ENCODE measurements at places on chromosomes 2 and 18.

DNA sequence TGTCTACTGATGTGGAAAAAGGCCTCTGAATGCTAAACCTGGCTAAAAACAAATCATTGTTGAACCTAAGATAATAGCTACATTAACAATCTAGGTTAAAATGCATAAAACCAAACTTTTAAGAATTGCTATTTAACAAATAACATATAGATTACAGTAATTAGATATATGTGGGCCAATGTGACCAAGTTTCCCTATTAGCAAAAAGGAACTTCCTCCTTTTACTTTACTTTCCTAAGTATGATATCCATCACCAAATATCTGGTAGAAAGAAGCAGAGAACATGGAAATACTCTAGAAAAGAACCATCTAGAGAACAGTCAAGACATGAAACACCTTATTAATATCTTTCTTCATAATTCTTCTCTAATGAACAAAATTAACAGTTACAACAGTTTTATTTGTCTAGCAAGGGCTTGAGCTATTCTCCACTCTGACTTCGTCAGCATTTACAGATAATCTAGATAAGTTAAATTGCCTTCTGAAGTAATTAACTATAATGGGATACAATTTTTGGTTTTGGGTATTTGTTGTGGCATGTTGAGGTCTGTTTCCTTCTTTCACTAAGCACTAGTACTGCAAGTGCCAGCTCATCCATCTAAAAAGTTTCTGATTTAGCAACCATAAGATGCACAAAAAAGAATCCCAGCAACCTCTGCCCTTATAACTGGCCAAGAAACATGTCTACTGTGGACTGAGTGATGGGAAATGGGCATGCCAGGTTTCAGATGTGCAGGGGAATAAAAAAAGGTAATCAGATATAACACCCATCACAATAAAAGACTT is 53.3 kb downstream of the MEMO1 start:
- no peak for DNase-seq

- DNase-seq = no peak
Observed at GRCh38 chr2:120892271-120892966, 156.8 kb downstream of the GLI2 start.

DNA sequence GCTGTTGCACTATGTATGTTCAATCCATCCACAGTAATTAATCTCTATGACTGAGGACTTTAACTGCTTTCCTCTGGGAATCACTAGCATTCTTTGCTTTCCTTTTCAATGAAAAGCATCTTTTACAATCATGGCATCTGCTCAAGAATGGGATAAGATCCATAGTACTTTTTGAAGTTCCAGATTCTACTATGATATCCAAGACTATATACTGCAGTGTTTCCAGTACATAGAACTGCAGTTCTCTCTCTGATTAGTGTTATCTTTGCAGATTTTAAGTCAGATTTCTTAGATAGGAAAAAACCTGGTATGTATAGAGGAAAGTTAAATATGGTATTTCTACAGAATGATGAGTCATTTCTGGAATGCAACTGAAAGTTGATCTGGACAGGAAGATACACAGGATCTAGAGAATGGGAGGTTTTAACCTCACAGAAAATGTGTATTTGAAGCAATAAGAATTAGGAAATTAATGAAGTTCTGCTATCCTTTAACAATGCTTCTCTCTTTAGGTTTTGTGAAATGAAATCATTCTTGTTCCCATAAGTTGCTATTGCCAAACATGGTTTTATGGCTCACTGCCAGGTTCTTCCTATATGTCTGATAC is 670.7 kb downstream of the ERBB4 start:
- DNase-seq = no peak

DNA sequence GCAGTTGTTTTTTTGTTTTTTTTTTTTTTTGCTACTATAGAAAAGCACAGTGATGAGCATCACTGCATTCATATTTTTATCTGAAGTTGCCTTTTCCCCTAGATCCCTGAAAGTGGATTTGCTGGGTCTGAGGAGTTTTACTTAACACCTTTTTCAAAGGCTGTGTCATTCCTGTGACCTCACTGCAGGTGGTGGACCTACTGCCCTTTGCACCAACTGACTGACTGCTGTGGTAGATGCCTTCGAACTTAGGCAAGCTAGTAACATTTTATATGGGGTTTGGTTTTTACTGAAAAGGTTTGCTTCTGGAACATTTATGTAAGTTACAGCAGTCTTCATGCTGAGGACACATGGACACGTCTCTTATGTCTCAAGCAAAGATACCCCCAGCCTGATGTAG is 36.2 kb downstream of the SPTBN1 start:
- no peak for DNase-seq

GRCh38 chr2:121321476-121321875 is 36.5 kb upstream of the TFCP2L1 start:
- no peak for DNase-seq

- no peak for DNase-seq
Observed at GRCh38 chr2:161152302-161152701, 7.9 kb upstream of the TANK start.

- no peak for DNase-seq
Observed at GRCh38 chr2:95079199-95079683, 42.4 kb downstream of the MRPS5 start.

- DNase-seq = no peak
Observed at GRCh38 chr2:20976527-20976926, 67.3 kb downstream of the APOB start.

DNA sequence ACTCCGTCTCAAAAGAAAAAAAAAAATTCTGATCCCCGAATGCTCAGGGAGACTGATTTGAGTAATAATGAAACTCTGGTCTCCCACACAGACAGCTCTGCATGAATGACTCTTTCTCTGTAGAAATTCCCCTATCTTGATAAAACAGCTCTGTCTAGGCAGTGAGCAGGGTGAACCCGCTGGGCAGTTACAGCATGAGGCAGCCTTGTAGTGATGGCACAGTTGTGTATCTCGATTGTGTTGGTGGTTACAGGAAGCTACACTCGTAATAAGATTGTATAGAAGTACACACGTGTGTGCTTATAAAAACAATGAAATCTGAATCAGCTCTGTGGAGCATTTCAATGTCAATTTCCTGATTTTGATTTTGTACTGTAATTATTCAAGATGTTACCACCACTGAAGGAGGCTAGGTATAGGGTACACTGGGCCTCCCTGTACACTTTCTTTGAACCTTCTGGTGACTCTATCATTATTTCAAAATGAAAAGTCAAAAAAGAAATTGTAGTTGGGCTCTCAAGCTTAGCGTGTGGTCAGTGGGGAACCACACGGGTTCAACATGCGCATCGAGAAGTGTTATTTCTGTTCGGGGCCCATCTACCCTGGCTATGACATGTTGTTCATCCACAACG is 34.9 kb upstream of the ATP8B1 start:
- peak; percentile 7 for DNase-seq

GRCh38 chr18:24985586-24985985 is 366.4 kb downstream of the ZNF521 start:
- no peak for DNase-seq

GRCh38 chr2:65807942-65808341 is 375.5 kb upstream of the SPRED2 start:
- DNase-seq = no peak

DNA sequence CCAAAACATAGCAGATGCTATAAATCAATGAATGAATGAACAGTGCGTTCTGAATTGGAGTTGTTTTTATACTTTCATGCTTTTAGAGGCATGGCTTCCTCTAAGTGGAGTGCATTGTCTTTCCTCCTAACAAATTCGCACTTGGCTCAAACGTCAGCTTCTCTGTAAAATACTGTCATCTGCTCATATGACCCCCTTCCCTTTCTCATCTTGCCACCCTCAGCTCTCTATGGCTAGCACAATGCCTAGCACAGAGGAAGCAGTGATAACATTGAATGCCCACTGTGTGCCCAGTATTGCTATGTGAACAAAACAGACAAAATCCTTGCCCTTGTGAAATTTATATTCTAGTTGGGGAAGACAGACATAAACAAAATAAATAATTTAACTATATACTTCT is 258.8 kb downstream of the MREG start:
- DNase-seq = no peak

- no peak for DNase-seq
Observed at GRCh38 chr2:119678021-119678656, 862 bp upstream of the TMEM177 start.

DNA sequence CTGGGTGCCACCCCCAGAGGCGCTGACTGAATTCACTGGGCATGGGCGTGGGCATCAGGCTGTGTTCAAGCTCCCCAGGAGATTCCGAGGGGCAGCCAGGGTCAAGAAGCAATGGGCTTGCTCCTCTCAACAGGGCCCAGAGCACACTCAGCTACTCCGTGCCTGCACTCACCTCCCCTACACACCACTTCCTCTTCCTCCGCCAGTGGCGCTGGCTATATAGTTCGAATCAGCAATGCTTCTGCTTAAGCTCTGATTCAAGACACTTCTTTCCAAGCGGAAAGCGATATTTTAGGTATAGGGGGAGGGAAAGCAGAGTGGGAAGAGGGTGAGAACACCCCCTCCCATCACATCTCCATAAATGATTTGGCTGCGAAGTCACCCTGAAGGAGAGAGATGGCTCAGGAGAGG is 42.1 kb downstream of the CRACDL start:
- no peak for DNase-seq

- no peak for DNase-seq
Observed at GRCh38 chr18:56747032-56747658, 96.0 kb downstream of the WDR7 start.

DNA sequence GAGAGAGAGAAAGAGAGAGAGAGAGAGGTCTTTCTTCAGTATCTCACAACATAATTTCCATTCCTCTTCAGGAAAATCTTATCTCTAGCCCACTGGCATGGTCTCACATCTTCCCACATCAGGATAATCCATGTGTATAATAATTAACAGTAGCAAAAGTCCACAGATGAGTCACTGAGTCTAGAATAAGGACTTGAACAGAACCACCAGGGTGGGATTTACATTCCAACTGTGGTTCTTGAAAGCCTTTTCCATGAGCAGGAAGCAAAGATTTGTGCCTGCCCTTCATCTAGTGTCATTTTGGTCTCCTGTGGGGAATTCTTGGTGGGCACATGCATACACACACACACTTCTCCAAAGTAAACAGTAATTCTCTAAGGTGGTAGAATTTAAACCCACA is 107.1 kb upstream of the TCF4 start:
- no peak for DNase-seq

- DNase-seq = no peak
Observed at GRCh38 chr2:111164078-111164477, 43.4 kb downstream of the BCL2L11 start.

GRCh38 chr18:46346213-46346612 is 242.0 kb downstream of the HAUS1 start:
- no peak for DNase-seq

DNA sequence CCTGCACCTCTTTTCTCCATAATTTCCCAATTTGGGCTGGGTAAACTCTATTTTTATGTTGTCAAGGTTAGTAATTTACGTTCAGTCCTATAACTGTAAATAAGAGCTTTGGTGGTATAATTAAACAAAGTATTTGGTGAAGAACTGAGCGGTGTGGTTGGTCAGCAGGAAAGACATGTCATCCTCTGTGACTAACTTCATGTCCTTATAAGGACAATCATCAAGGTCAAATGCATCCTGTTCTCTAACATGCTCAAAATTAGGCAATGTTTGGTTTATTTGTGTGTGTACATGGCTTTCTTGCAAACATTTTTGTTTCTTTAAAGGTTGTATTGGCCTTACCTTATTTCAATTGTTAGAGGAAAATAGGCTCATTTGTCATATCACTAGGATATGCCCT is 121.5 kb upstream of the NABP1 start:
- DNase-seq = no peak

GRCh38 chr2:219525533-219526232 is 11.4 kb downstream of the ASIC4 start:
- no peak for DNase-seq

DNA sequence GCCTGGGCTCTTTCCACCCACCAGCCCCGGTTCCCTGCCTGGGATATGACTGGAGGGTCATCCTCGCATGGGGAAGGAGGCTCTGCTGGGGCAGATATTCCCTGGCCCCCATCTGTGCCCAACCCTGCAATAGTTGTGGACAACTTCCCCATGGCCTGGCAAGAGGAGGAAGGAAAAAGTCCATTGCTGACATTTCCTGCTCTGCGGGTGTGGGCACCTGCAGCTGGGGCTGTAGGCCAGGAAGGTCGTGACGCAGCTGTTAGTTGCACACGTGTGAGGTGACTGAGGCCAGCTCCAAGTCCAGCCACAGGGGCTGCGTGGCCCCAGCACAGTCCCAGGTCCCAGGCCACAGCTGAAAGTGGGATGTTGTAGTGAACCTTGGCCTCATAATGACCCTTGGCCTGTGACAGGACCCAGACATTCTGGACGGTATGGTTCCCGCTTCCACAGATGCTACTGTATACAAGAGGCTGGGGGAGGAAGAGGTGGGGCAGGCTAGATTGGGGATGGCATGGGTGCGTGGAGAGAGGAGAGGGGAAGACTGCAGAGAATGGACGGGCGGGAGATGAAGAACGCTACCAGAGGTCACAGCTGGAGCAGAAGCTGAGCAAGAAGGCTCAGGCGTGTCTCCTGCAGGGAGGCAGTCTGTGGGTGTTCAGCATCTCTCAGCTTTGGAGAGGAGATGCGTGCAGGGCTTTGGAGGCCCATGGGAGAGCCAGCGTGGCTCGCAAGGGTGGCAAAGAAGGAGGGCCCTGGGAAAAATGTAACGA is 22.1 kb downstream of the OTOF start:
- DNase-seq = no peak

- no peak for DNase-seq
Observed at GRCh38 chr2:30235008-30235655, 3.8 kb downstream of the LBH start.

- no peak for DNase-seq
Observed at GRCh38 chr18:74065366-74065765, 82.3 kb downstream of the FBXO15 start.

DNA sequence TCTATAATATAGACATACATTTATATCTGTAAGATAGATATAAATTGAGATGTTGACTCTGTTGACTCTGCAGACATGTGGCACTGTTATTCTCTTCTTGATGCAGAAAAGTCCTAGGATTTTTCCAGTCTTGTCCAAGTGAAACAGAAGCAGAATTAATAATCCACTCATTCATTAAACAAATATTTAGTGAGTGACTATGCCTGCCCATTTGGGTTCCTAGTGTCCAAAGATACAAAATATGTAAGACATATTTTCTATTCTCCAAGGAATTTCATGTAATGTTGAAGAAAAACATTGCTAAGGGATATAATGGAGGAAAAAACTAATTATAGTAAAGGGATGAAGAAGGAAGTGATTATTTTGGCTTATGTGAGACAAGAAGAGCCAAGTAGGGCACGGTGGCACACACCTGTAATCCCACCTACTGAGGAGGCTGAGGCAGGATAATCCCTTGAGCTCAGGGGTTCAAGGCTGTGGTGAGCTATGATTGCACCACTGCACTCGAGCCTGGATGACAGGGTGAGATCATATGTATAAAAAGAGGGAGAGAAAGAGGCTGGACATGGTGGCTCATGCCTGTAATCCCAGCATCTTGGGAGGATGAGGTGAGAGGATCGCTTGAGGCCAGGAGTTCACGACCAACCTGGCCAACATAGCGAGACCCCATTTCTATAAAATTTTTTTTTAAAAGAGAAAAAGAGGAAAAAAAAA is 19.9 kb upstream of the PLEKHH2 start:
- no peak for DNase-seq

- no peak for DNase-seq
Observed at GRCh38 chr18:59085797-59086196, 53.9 kb upstream of the SEC11C start.

Measured in stimulated activated CD8-positive, alpha-beta memory T cell treated with anti-CD3 and anti-CD28 coated beads, Interleukin-7, amount 100 ng/mL, for 24 hours (primary cell).